Sigmoid colon (tissue), 7 donors: ENCODE measurements at places on chromosomes 6 and 20. TPM values are rescaled to one million over a fixed set of nuclear protein-coding genes. Genes with fewer than 3 reads are reported as not detected.

- no peak for DNase-seq
Observed at GRCh38 chr6:84976526-84977362, 212.3 kb upstream of the TBX18 start.

DNA sequence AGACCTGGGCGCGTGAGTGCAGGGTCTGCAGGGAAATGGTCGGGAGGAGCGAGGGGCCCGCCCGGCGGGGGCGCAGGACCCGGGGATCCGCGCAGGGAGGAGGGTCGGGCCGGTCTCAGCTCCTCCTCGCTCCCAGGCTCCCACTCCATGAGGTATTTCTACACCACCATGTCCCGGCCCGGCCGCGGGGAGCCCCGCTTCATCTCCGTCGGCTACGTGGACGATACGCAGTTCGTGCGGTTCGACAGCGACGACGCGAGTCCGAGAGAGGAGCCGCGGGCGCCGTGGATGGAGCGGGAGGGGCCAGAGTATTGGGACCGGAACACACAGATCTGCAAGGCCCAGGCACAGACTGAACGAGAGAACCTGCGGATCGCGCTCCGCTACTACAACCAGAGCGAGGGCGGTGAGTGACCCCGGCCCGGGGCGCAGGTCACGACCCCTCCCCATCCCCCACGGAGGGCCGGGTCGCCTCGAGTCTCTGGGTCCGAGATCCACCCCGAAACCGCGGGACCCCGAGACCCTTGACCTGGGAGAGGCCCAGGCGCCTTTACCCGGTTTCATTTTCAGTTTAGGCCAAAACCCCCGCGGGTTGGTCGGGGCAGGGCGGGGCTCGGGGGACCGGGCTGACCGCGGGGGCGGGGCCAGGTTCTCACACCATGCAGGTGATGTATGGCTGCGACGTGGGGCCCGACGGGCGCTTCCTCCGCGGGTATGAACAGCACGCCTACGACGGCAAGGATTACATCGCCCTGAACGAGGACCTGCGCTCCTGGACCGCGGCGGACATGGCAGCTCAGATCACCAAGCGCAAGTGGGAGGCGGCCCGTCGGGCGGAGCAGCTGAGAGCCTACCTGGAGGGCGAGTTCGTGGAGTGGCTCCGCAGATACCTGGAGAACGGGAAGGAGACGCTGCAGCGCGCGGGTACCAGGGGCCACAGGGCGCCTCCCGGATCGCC is 54.2 kb upstream of the HLA-A start:
- DNase-seq, result peak; percentile 92

DNA sequence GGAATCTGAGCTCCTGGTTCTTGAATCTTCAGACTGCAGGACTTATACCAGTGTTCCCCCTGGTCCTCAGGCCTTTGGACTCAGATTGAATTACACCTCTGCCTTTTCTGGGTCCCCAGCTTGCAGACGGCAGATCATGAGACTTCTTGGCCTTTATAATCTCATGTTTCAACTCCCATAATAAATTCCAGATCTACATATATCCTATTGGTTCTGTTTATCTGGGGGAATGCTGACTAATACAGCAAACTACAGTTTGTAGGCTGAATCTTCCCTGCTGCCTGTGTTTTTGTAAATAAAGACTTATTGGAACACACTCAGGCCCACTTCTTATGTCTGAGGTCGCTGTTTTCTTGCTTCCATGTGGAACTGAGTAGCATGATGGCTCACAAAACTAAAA is 184.7 kb downstream of the HDGFL1 start:
- DNase-seq, result no peak

GRCh38 chr20:48877304-48877703 is 44.2 kb upstream of the ARFGEF2 start:
- no peak for DNase-seq

GRCh38 chr20:42085366-42085765 is 467.2 kb upstream of the CHD6 start:
- DNase-seq, result no peak

GRCh38 chr20:12044969-12045368 is 127.3 kb downstream of the BTBD3 start:
- DNase-seq, result no peak

- no peak for DNase-seq
Observed at GRCh38 chr20:37543828-37544227, 16.2 kb upstream of the BLCAP start.

DNA sequence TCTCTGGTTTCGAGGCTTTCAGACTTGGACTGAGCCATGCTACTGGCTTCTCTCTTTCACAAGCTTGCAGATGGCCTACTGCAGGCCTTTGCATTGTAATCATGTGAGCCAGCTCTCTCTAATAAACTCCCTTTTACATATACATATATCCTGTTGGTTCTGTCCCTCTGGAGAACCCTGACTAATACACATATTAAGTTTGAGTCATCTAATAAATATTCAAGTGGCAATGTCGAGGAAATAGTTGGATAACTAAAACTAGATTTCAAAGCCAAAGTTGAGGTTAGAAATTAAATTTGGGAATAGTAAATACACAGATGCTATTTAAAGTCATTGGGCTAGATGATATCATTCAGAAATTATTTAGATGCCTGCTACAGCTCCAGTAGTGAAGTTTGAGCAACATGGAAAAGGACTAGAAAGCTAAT is 1343.4 kb downstream of the GRIK2 start:
- DNase-seq, result no peak

Gene ZSCAN16
- total RNA-seq, result 7.5 TPM

Gene SLC22A7
- total RNA-seq, result not detected

Gene PRKN
- total RNA-seq, result 9.7 TPM

Gene PPP1R10
- total RNA-seq, result 29.9 TPM
